ENCODE measurements at places on chromosomes 2 and 18. TPM values are rescaled to one million over a fixed set of nuclear protein-coding genes. Genes with fewer than 3 reads are reported as not detected.

GRCh38 chr2:101130081-101130480 lies 21.1 kb downstream of the TBC1D8 start:
- no peak for DNase-seq

DNA sequence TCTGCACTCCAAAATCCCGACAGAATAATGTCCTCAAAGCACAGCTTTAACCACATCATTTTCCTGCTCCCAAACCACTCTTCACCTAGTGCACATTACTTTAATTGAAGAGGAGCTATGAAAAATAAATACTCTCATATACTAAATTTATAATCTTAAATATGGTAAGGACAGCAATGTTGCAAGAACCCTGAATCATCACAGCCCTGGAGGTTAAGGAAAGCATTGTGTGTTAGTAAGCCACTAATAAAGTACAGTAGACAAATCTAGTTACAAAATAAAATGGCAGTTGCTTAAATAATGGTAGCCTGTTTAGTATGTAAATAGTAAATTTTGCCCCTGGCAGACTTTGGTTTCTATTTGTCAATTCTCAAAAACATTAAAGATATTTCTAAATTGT lies 27.0 kb upstream of the CCDC178 start:
- no peak for DNase-seq

GRCh38 chr2:60429681-60430080 lies 123.8 kb downstream of the BCL11A start:
- DNase-seq: no peak

- DNase-seq: no peak
Observed at GRCh38 chr2:219537657-219538488, 5.7 kb downstream of the CHPF start.

GRCh38 chr2:229715895-229716507 lies 1.6 kb upstream of the DNER start:
- peak; percentile 53 for DNase-seq

DNA sequence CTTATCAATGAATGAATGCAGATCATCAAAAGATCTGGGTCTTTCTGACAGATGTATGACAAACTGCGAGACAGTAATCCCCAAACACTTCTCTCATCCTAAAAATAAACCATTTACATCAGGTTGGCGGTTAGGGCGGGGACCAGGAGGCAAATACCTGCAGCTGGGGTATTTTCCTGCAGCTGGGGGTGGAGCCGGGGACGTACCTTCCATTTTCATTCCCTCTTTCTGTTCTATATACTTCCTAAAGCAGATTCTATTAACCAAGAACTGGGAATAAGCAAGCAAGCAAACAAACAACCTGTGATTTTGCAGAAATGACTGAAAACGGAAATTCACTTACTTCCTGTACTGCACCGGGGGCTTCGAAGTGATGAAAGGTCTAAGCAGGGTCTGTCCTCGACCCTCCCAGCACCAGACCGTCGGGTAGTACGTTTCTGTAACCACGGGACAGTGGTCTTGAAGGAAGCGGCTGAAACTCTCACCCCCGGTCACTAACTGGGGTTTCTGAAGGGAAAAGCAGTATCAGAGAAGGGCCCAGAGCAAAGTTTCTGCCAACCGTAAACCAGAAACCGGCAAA lies 1.2 kb downstream of the ABHD3 start:
- no peak for DNase-seq

- DNase-seq: no peak
Observed at GRCh38 chr2:53697686-53698085, 69.9 kb upstream of the CHAC2 start.

DNA sequence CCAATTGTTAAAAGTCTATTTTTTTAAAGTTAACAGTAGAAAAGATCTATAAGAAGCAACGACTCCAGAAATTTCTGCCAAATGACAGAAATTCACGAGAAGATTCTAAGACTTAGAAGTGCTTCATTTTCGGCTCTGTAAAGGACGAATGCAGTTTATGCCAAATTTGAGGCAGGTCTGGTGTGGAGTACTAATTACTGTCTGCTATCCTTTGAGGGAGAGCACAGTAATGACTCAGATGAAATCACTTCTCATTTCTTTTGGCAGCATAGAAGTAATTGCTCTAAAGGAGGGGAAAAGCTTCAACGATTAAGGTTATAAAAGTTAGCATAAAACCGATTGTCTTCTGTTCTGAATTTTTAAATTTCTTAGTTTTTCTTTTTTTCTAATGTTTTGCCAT lies 11.4 kb downstream of the G6PC2 start:
- no peak for DNase-seq

DNA sequence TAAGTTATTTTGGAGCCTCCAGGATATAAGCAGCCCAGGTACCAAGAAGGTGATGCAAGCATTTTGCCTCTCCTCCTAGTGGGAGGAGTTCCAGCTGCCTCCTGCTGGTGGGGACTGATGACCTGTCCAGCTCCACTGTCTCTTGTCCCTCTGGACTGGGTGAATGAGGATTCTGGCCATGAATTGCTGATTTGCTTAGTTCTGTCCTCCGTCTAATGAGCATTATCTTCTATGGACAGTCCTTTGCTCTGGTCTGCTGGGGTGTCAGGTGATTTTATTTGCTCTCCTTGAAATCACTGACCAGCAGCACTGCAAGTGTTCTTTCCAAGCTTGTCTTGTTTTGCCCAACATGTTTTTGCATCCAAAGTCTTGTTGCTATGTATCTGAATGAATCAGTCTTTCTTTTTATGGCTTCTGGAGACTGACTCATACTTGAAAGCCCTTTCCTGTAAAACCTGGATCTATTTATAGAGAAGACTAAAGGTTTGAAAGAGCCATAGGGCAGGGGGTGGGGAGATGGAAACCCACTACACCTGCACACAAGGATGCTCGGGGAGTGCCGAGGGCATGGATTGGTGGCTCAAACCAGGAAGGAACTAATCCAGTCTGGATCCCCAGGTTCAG lies 40.5 kb upstream of the EFHD1 start:
- no peak for DNase-seq

DNA sequence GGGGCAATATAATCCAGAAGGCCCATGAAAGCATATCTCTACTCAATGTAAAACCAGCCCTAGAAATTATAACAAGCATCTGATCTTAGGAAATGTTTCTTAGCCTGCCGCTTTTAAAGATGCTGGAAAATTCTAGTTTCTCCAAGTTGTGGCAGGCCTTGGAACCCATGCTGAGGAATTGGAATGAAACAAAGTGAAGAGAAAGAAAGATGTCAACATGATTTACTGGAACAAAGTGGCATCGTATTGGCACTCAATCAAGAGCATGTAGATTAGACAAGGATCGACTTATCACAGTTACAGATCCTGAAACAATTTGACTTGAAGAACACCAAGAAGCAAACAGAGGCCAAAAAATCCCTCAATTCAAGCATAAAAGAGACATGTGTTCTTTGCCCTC lies 28.7 kb downstream of the CNTNAP5 start:
- no peak for DNase-seq

- DNase-seq: peak; percentile 29
Observed at GRCh38 chr2:86790676-86791572, at the start of gene CD8A. Gene CD8A (minus strand): TSS chr2:86790913. CDS start chr2:86790825, 88 bp downstream.

GRCh38 chr2:162301877-162302276 lies 16.6 kb downstream of the IFIH1 start:
- no peak for DNase-seq

DNA sequence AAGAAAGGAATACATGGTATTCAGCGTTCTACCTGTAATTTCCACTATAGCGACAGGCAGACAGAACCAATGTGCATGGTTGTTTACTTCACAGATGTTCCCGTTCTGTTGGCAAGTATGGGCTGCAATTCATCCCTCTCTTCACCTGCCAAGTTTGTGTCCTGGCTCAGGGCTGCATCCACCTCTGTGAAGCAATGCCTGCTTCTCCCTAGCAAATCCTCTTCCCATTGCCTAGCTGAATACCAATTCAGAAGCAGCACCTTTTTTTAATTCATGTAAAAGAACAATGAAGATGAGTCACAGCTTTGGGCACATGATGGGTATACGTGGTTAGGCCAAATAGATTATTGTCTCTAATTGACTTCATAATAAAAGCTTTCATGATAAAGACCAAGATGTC lies 54.7 kb upstream of the LRATD1 start:
- DNase-seq: no peak

DNA sequence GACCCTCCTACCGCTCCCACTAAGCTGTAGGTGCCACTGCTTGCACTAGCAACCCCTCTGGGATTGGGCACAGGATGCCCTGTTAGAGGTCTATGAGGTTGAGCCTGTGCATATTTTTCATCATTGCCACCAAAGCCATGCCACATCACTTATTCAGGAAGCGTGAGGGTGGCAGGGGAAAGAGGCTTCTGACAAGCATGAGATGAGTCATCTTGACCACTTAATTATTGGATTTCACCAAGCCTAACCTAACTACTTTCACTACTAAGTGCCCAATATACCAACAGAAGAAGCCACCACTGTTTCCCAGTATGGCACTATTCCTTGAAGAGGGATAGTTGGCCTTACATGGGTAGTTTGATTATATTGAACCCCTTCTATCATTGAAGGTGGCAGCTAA lies 181.3 kb upstream of the EPHA4 start:
- no peak for DNase-seq

GRCh38 chr2:128692895-128693742 lies 374.5 kb upstream of the HS6ST1 start:
- DNase-seq: no peak

DNA sequence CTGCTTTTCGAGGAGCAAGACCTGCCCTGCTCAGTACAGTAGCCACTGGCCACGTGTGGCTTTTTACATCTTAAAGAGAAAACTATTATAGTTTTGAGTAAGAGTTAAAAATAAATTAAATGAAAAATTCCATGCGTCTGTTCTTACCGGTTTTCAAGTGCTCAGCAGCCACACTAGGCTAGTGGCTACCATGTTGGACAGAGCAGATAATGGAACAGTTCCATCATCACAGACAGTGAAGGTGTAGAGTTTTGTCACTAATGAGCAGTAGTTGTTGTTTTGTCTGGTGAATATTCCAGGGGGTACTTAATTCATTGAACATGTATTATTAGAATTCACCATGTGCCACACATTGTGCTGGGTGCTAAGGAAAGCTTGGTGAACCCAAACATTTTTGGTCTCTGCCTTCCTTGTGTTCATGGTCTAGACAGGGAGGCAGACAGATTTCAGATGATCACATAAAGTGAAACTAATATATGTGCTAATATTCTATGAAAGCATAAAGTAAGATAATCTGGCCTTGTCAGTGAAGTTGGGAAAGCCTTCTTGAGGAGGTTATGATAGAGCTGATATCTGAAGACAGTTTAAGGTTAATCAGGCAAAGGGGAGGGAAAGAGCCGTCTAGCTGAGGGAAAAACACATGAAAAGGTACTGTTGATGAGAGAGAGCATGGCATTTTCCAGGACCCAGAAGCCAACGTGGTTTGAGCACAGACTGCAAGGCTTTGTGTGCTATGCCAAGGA lies 1.4 kb downstream of the ALMS1 start:
- DNase-seq: no peak

DNA sequence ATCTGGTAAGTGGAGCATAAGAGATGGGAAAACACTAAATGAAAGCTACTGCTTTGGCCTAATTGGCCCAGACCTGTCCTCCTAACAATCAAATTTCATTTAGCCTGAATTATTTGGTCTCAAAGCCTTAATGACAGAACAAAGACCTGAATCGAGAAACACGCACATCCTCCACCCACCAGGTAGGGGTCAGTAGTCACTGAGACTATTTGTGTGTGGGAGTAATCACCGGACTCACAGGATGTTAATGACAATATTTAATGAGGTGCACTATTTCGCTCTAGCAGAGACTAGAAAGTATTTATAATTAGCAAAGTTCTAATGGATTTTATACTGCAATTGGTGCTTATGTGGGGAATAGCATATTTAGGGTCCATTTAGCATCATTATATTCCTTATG lies 68.1 kb downstream of the RBM43 start:
- DNase-seq: no peak

GRCh38 chr2:241391892-241392665 lies 36.0 kb downstream of the FARP2 start:
- peak; percentile 65 for DNase-seq

GRCh38 chr2:240642061-240642805 lies 17.0 kb downstream of the GPR35 start:
- peak; percentile 70 for DNase-seq

DNA sequence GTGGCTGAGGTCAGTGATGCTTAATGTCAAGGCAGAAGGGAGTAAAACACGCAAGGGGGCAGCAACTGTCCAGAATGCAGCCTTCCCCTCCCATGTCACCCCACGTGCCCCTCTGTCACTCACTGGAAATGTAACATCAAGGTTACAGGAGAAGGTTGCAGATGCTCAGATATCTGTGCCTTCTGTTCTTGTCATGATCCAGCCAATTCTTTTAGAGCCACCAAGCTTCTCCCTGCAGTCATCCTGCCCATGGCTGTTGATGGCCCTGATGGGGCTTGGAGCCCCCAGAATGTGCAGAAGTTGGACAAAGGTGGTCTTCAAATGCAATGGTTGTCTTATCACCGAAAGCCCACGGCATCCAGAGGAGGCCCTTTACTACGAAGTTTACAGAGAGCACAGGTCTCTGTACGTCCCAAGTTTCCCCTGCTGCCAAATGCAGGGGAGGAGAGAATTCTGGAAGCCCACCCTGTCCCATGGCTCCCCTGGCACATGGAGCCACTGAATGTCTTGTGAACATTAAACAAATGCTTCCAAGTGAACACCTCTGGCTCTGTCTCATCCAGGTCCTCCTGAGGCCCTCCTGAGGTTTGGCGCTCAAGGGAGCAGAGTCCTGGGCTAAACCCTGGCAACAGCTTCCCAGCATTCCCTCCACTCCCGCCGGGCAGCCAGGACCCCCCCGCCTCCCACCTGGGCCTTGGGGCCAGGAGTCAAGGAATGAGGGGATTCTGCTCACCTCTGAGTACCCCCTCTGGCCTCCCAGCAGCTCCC lies 4.5 kb upstream of the GPR55 start:
- no peak for DNase-seq

DNA sequence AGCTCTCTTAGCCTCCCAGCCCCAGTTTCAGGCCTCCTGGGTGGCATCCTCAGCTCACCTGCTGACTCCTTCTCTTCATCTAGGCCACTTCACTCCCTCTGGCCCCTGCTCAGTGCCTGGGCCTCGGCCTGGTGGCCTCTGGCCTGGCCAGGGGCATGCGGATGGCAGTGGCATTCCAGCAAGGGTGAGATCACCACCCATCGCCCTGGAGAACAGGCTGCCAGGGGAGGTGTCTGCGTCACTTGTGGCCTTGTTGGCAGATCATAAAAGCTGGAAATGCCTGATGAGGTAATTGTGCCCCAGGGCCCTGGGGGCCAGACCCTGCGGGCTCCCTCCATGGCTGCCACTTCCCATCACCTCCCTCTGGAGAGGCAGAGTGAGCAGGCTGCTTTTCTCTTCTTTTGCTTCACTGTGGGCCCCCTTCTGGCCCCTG lies 72.5 kb upstream of the SMAD2 start:
- DNase-seq: peak; percentile 59

The PROKR1 gene
- total RNA-seq: not detected

The DCDC2C gene
- not detected for total RNA-seq

The HJURP gene
- total RNA-seq: 0.94 TPM

The GATA6 gene
- 10.9 TPM for total RNA-seq

The SH3BP4 gene
- total RNA-seq: 52.9 TPM

The ZAP70 gene
- 15.0 TPM for total RNA-seq

The PIEZO2 gene
- 4.1 TPM for total RNA-seq

The SERPINB13 gene
- total RNA-seq: not detected

The GKN2 gene
- not detected for total RNA-seq

The RAB31 gene
- total RNA-seq: 77.1 TPM
